Thoracic aorta (tissue), 2 donors: ENCODE measurements at places on chromosomes 5 and 9. TPM values are rescaled to one million over a fixed set of nuclear protein-coding genes. Genes with fewer than 3 reads are reported as not detected.

- DNase-seq = no peak
Observed at GRCh38 chr9:77988630-77989029, 43.0 kb downstream of the GNAQ start.

DNA sequence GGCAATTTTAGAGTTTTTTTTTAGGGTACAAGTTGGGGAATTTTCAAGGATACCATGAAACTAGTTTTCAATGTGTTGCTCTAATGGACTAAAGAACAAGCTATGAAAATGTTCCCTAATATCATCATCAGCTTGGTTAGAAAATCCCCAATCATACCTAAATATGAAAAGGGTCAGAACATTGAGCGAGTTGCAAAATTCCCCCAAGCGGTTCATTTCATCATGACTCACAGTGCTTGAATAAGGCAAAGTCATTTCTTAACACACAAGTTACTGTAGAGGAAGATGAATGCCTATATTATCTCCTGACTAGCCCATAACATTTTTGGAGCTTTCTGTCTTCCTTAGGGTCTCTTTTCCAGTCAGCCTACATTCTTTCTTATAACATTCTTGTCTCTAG, 62.7 kb downstream of the ST8SIA4 start:
- DNase-seq = no peak

DNA sequence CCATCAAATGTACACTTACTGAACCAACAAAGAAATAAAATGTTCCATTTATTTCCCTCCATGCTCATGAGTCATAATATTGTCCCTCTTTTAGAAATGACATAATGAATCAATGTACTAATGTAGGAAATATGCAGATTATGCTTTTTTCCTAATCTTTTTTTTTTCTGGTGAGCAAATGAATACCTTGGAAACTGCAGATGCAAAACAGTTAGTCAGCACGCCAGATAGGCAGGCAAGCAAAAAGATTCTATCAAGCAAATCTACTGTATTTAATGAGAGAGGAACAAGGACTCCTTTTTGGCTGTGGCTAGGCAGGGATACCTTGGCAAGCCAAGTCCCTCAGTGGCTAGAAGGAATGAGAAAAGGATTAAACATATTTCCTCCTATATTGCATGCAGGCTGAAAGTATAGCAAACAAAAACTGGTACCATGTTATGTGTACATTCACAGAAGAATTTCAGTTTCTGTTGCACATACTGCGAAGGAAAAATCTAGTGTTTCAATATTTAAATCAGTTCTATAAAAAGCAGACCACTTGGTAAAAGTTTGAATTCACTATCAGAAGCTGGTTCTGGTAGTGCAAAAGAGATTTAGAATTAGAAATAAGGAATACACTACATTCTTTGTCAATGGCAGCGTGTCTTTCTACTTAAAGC, 605.4 kb downstream of the TLE1 start:
- DNase-seq = no peak

- DNase-seq = no peak
Observed at GRCh38 chr5:122516432-122516743, 204.4 kb downstream of the SNCAIP start.

DNA sequence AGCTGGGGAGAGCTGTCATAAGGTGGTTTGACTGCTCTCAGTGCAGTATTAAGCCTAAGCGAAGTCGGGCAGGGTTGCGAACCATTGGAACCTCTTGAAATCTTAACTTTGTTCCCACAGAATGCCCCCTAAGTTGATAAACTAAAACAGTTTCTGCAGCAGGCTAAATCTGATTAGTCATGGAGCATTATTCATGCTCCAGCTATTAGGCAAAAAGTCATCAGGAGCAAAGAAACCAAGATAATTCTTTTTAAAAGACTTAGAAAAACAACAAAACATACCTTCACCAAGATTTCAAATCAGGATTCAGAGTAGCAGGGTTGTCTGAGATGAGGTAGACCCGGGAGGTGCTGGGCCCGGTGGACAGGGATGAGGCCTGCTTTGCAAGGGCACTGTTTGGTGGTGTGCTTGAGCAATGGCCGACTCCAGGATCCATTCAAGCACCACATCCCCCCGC, 69.9 kb upstream of the PLPP1 start:
- no peak for DNase-seq

GRCh38 chr9:91162311-91162710, 199.4 kb downstream of the AUH start:
- no peak for DNase-seq

- no peak for DNase-seq
Observed at GRCh38 chr5:143350341-143350740, 53.1 kb downstream of the NR3C1 start.

- no peak for DNase-seq
Observed at GRCh38 chr5:59185757-59186385, 603.0 kb downstream of the RAB3C start.

GRCh38 chr5:43075319-43076293, 35.5 kb upstream of the ANXA2R start:
- DNase-seq = peak; percentile 21

DNA sequence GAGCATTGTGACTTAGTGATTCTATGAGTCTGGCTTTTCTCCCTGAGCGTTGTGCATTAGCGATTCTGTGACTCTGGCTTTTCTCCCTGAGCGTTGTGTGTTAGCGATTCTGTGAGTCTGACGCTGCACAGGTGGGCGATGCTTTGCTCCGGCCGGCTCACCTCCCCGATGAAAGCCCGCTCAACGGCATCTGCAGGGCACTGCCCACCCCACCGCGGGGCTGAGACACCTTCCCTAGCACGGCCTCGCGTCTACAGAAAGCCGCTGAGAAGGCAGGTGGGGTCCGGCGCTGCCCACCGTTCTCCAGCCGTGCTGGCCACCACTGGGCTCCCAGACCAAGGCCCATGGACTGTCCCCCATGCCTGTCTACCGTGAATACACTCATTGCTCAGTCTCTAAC, 12.8 kb upstream of the SLC9A3 start:
- no peak for DNase-seq

DNA sequence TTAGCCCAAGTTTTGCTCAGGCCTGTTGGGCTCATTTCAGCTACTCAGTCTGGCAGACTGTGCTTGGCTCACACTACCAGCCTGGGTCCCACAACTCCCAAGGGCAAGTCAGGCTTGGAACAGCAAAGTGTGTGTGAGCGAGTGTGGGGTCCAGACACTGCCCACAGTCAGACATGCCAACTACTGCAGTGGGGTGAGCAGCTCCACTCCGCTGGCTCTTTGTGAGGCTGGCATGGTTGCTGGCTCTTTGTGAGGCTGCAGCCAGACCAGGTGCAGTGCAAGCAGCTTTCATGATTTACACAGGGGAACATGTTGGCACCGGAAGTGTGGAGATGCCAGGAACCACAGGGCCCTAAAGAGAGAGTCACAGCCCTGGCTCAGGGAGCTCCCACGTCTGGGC, 606.7 kb upstream of the FAM174A start:
- DNase-seq = no peak

- no peak for DNase-seq
Observed at GRCh38 chr5:176959051-176959450, 47.5 kb downstream of the UIMC1 start.

GRCh38 chr9:131762356-131762932, 22.6 kb upstream of the RAPGEF1 start:
- DNase-seq = no peak

DNA sequence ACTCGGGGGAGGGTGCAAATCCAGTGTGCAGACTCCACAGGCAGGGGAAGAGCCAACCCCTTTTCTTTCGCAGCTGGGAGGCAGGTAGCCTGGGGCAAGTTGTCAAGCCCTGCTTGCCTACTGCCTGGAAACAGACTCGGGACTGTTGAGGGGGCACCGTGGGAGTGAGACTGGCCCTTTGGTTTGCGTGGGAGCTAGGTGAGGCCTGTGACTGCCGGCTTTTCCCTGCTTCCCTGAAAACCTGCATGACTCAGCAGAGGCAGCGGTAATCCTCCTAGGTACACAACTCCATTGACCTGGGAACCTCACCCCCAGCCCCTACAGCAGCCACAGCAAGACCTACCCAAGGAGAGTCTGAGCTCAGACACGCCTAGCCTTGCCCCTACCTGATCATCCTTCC, 509.5 kb downstream of the DTWD2 start:
- DNase-seq = no peak

- DNase-seq = no peak
Observed at GRCh38 chr5:150448334-150448733, 1.2 kb downstream of the RPS14 start.

Gene INSYN2B
- total RNA-seq = 1.1 TPM

Gene MOCS2
- 44.2 TPM for total RNA-seq

Gene ACOT12
- total RNA-seq = not detected

Gene HBEGF
- total RNA-seq = 36.0 TPM

Gene RGS3
- 202 TPM for total RNA-seq

Gene FAM200C
- 2.7 TPM for total RNA-seq

Gene CARTPT
- total RNA-seq = not detected
